GM06990 (cell line): ENCODE measurements at places on chromosomes 2 and 18.

DNA sequence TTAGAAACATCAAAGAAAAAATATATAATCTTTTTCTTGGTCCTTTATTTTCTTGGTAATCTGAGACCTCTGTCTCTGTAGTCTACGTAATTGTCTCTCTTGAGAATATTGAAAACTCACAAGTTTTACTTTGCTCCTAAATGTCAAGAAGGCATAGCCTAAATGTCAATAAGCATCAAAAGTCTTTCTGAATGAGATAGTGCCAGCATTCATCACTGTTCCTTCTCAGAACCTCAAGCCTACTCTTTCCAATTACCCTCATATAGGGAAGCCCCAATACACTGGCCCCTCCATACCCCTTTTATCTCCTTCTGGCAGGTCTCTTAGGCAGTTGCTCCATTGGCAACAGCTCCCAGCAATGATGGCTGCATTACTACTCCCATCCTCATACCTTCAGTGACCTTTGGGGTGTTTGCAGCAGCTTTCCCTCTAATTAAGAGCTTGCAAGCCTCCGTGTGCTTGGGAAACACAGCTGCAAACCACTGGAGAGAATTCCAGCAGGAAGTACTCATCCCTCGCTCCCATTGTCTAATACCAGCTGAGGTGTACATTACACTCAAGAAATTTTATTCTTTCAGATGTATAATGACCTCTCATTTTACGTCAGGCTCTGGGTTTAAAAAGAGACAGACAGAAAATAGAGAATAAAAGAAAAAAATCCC lies 95.8 kb downstream of the KYNU start:
- DNase-seq = no peak

DNA sequence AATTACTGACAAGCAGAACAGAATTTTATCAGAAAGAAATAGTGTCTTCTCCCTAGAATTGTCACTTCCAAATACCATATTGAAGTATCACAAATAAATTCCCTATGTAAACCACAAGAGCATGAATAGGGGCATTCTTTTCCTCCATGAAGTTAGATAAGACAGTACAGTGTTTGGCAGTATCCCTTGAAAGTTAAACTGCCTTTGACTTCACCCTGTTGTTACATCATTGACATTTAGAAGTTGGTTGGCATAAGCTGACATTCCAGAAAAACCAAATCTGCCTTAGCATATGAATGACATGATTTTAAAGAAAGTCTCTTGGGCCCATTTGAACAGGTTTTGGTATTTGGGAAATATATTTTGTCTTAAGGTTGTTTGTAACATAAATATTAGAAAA lies 50.2 kb upstream of the OSR1 start:
- no peak for DNase-seq

GRCh38 chr2:44931198-44931780 lies 10.2 kb upstream of the SIX3 start:
- no peak for DNase-seq

GRCh38 chr2:29879456-29879855 lies 41.9 kb downstream of the ALK start:
- DNase-seq = no peak

GRCh38 chr2:133570542-133570941 lies 2.3 kb upstream of the NCKAP5 start:
- DNase-seq = no peak

GRCh38 chr2:38698467-38699003 lies 32.6 kb downstream of the GALM start:
- DNase-seq = no peak
